Parietal lobe (tissue), 2 donors: ENCODE measurements at places on chromosomes 3 and 15. TPM values are rescaled to one million over a fixed set of nuclear protein-coding genes. Genes with fewer than 3 reads are reported as not detected.

SLC12A6 gene
- total RNA-seq: 62.0 TPM

CCDC191 gene
- 9.1 TPM for total RNA-seq

SRPRB gene
- total RNA-seq: 30.4 TPM

ENTPD3 gene
- 1.9 TPM for total RNA-seq

LRTM1 gene
- total RNA-seq: not detected

HCN4 gene
- 6.6 TPM for total RNA-seq

PARP9 gene
- total RNA-seq: 4.1 TPM

CMTM8 gene
- 0.63 TPM for total RNA-seq

TMEM207 gene
- total RNA-seq: not detected

TEX9 gene
- total RNA-seq: 28.2 TPM

CLDN1 gene
- 2.5 TPM for total RNA-seq

CAPN3 gene
- 1.9 TPM for total RNA-seq

ZPLD1 gene
- total RNA-seq: not detected

TMEM40 gene
- total RNA-seq: not detected

FANCD2OS gene
- total RNA-seq: not detected
